ENCODE measurements at places on chromosomes 2 and 18.

DNA sequence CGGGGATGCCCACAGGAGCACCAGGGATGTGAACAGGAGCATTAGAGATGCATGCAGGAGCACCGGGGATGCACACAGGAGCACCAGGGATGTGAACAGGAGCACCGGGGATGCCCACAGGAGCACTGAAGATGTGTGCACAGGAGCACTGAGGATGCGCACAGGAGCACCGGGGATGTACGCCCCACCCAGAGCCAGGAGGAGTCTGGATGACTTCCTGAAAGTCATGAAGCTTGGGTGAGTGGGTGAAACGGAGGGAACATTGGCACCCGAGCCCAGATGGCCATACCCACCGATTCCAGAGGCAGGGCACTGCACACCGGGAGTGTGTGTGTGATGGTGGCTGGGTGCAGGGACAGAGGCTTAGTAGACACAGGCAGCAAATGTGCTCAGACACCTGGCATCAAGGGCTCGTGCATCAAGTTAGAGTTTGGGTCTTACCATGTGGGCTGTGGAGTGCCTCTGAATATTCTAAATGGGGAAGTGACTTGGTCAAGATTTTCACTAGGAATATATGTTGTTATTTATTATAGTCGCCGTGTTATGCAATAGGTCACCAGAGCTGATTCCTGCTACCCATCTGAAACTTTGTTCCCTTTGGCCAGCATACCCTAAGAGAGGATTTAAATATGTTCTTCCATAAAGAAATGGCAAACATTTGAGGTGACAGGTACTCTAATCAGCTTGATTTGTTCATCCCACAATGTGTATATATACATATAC, 365.8 kb upstream of the MYT1L start:
- DNase-seq = no peak

DNA sequence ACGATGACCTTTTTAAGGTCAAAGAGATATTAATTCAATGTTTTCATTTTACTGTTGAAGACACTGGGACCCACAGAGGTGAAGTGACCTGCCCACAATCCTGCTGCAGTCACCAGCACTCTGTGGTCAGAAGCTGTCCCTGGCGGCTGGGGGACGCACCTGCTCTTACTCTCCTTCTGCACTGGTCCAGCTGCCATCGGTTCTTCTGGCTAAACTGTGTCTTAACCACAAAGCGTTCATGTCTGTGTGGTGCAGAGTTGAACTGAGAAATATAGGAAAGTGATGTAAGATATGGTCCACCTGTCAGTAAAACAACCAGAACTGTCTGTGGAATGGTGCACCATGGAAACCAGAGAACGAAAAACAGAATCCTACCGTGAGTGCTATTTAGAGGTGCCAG, 44.9 kb upstream of the SMIM21 start:
- DNase-seq = no peak

DNA sequence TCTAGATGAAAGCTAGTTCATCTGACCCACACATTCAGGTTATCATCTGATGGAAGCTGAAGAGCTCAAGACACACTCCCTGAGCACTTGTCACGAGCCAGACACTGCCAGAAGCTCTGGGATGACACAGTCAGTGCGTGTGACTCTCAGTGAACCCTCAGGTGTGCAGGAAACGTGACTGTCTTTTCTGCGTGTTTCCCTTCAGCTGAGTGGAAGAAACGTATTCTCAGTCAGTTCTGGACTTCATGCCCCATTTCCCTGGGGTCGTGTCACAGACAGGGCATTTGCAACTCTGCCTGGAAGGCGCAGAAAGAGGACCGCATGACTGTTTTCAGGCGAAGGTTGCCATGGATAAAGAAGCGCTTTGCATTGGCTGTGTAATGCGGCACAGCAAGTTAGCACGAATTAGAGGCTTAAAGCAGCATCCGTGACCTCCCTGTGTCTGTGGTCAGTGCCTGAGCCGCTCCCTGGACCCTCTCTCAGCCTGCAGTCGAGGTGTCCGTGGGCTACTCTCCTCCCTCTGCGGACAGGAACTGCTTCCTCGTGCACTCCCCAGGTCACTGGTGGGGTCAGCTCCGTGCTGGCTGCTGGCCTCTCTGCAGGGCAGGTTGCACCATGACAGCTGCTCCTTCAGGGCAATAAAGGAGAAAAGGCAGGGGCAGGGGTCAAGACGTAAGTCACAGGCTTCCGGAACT, 3.3 kb upstream of the ALLC start:
- no peak for DNase-seq

- no peak for DNase-seq
These were observed 298.6 kb upstream of the FAM98A start for GRCh38 chr2:33897741-33898140.
